Stimulated activated CD4-positive, alpha-beta T cell treated with anti-CD3 and anti-CD28 coated beads, Interleukin-12 subunit alpha, Interleukin-12 subunit beta, amount 100 ng/mL, for 48 hours (primary cell): ENCODE measurements at places on chromosomes 12 and 14.

- DNase-seq, result no peak
Measured at GRCh38 chr12:9634969-9635754, 27.4 kb upstream of the KLRB1 start.

- no peak for DNase-seq
Measured at GRCh38 chr14:51533160-51533559, 118.5 kb upstream of the FRMD6 start.

DNA sequence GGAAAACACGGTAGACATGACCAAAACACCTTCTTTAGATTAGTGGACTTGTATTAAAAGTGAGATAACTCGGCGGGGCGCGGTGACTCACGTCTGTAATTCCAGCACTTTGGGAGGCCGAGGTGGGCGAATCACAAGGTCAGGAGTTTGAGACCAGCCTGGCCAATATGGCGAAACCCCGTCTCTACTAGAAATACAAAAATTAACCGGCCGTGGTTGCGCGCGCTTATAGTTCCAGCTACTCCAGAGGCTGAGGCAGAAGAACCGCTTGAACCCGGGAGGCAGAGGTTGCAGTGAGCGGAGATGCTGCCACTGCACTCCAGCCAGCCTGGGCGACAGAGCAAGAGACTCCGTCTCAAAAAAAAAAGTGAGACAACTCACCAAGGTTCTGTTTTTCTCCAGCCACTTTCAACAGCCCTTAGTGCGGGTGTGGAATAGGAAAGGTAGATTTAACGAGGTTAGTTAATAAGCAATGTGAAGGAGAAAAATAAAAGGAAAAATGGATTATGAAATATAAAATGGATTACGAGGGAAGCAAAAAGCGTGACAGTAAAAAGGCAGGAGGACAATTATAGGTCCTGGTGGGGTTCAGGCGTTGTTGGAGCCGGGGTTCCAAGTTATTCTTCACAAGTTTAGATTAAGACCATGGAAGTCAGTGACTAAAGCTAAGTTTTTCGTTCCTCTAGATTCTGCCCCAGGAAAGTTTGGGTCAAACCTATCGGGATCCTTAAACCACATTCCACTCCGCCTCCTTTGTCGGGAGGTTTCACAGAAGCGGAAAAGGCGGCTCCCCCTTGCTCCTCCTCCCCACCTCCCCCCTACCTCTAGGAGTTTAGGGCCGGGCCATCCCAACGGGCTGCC lies 534 bp downstream of the PPP2R3C start:
- DNase-seq, result no peak

DNA sequence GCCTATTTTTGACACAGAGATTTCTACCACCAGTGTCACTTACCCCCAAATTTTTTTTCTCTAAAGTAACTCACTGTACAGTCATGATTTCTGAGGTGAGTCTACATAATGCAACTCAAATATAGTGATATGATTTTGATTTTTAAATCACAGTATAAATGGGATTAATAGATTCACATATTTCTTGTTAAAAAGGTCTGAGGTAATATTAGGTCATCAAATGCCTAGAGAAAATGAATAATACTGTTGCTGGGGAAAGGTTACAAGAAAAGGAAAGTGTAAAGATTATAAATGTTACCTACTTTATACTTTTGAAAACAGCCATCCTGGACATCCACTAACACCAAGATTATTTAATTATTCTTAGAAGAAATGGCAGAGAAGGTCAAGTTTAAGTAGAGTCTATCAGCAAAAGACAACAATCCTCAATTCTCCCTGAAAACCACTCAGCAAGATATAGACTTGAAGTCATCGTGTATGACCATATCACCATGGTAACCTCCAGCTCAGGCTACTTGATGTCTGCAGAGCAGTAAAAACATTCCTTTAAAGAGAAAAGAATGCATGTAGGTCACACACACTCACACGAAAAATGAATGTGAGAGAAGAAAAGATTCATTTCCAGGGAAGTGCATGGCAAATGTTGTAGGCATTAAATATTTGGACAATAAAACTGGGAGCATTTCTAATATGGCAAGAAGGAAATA lies 58.7 kb downstream of the CCDC59 start:
- DNase-seq, result no peak
